ENCODE measurements at places on chromosomes 3 and 15.

GRCh38 chr3:195537995-195538394, 5.1 kb downstream of the PPP1R2 start:
- no peak for DNase-seq

DNA sequence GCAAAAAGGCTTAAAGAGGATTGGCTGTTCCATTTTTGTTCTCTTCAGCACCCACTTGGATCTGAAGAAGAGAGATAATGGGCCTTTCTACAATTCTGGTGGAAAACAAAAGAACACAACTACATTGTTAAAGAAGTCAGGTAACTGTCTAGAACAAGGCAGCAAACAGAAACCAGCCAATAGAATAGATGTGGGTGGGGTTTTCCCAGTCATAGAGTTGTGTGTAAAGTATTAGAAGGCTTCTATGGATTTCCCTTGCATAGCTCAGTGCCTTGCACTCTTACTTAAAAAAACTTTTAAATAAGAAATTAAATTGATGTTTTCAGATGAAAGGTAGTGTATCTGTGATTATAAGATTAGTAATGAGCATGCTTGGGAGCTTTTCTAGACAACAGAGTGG, 462.7 kb upstream of the ATP11B start:
- DNase-seq = no peak

DNA sequence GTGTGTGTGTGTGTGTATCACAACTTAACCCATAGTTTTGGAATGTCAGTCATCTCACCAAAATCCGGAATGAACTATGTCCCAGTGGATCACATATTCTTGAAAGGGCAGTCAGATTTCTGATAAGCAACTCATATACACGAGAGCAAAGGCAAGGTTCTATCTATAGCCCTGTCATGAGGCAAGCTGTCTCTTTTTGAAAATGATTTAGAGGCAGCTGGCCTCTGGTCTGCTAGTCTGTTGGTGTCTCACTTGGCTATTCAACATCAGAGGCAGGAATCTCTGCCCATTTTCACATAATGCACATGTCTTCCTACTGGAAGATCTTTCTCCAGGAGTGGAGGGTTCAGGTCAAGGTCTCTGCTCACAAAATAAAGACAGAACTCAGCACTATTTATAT, 79.8 kb downstream of the CNTN6 start:
- no peak for DNase-seq

DNA sequence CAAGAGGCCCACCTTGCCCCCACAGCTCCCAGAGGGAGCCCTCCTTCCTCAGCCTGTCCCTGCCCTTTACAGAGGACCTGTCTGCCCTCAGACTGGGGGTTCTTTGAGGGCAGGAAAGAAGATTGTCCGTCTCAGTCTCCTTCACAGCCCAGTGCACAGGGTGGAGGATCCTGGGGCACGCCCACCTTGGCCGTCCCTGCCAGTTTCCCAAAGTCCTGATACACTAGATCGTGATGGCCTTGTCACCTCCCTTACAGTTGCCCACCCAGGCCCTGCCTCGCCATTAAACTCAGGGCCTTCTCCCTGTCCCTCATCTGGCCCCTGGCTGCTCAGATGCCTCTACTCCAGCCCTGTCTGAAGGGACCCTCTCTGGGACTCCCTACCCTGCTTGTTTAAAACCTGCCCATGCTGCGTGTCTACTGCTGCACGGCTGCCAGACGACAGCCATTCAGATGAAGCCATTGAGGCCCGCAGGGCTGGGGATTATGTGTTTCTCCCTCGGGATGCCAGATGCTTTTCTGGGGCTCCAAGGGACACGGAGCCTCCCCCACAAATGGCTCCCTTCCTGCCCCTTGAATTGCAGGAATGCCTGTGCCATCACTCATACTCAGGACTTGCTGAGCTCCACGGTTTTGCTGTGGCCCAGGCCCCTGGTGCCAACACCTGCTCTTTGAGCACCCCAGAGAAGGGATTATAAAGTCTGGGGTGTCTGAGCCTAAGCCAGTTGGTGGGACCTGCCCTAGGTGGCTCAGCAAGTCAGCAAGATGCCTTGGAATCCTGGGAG, 27.8 kb downstream of the ACSBG1 start:
- peak; percentile 48 for DNase-seq

DNA sequence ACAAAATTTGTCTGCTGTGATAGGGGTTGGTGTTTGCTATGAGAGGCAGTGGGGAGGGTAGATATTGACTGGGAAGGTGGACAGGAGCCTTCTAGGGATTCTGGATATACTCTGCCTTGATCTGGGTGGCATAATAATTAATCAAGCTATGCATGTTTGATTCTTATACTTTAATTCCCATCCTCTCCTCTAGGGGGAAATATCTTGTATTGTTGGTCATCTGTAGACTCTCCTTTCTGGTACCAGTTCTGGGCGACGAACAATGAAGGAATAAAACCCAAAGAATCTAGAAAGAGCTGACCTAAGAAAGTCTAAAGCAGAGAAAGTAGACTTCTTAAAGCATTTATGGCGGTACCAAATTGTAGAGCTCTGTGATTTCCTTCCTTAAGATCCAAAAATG, 198.2 kb upstream of the STRIT1 start:
- no peak for DNase-seq
